ENCODE measurements at places on chromosomes 4 and X. TPM values are rescaled to one million over a fixed set of nuclear protein-coding genes. Genes with fewer than 3 reads are reported as not detected.

GRCh38 chr4:183284965-183285364, 35.1 kb downstream of the CLDN22 start:
- peak; percentile 88 for DNase-seq

DNA sequence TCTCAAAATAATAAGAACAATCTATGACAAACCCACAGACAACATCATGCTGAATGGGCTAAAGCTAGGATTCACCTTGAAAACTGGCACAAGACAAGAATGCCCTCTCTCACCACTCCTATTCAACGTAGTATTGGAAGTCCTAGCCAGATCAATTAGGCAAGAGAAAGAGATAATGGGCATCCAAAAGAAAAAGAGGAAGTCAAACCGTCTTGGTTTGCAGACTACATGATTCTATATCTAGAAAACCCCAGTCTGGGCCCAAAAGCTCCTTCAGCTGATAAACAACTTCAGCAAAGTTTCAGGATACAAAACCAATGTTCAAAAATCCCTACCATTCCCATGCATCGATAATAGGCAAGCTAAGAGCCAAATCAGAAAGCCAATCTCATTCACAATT, 59.0 kb downstream of the CHM start:
- no peak for DNase-seq

- DNase-seq = no peak
Observed at GRCh38 chr4:161573836-161574235, 590.0 kb downstream of the FSTL5 start.

DNA sequence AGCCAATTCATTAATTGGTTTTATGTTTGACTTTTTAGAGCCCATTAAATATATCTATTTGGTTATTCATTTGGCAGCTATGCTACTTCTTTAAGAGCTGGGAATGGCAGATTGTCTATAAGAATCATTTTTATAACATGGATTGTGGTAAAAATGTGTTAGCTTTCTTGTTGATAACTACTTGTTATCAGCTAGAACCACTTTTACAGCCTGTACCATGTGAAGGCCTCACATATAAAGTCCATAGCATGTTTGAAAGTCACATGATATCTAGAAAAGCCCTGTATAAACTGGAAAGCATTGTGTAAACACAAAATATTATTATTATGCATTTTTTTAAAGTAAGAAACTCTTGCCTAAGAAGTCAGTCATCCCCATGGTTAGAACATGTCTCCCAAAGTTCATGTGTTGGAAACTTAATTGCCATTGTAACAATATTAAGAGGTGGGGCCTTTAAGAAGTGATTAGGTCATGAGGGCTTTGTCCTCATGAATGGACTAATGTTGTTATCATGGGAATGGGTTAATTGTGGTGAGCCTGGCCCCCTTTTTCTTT, 110.9 kb upstream of the BMP2K start:
- no peak for DNase-seq

GRCh38 chr4:145679991-145680455, at the start of gene C4orf51:
Gene C4orf51 (plus strand): TSS chr4:145680146. CDS start chr4:145680204, 58 bp downstream.
- DNase-seq = peak; percentile 4

- DNase-seq = no peak
Observed at GRCh38 chr4:96504386-96504785, 664.5 kb downstream of the PDHA2 start.

DNA sequence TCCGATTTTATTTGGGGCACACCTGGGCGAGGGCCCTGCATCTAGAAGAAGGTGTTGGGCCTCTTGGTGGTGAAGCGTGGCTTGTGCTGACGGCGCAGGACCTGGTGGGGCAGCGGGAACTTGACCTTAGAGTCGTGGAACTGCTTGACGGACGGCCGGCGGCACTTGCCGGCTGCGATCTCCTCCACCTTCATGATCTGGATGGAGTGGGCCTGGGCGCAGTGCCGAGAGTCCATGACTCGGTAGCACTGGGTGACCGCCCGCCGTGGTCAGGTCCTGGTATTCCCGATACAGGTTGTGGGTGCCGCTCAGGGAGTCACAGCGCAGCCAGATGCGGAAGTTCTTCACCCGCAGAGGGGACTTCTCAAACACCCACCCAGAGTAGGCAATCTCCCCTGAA, 56.8 kb upstream of the ALG13 start:
- no peak for DNase-seq

GRCh38 chr4:38740303-38740702, 42.5 kb downstream of the TLR10 start:
- no peak for DNase-seq

DNA sequence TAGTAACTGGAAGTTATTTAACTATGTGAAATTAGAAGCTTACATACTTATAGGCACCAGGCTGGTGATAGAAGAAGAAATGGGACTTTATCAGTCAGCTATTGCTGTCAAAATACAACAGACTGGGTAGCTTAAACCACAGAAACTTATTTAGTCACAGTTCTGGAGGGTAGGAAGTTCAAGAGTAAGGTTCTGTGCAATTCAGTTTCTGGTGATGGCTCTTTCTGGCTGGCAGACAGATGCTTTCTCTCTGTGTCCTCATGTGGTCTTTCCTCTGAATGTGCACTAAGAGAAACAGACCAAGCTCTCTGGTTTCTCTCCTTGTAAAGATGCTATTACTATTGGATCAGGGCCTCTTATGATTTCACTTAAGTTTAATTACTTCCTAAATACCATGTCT, 92.1 kb upstream of the ANKRD50 start:
- no peak for DNase-seq

- DNase-seq = no peak
Observed at GRCh38 chr4:95027905-95028618, 270.3 kb downstream of the BMPR1B start.

GRCh38 chrX:13827298-13828090, 10.6 kb upstream of the GPM6B start:
- no peak for DNase-seq

DNA sequence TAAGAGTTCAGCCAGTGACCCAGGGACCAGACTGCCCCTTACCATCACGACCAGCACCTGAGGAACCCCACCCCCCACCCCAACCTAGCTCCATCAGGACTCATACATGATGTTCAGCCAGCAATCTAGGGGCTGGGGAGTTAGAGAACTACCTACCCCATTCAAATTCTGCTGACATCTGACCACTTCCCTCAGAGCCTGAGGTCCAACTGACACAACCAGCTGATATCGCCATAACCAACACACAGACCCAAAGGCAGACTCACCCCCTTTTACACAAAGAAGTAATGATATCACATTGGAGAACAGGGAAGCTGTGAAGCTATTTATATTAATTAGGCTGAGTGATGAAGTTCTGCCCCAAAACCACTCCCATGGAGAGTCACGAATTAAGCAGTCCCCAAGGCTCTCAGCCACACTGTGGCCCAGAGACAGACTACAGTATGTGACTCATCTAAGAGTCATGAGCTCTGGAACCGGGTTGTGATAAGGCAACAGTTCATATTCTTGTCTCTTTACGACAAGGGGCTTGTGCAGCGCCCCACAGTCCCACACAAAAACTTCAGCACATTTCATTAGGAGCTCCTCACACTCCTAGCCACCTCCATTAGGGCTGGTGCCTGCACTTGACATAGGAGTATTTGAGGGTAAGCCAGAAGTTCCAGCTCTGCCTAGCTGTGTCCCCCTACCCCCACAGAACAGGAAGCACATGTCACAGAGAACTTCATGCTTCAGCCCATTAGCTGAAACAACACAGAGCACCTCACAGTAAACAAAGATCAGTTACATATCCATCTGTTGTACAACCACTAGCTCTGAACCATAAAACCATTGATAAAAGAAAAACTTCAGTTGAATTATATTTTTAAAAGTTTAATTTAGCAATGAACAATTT, 184.7 kb upstream of the ZCCHC13 start:
- DNase-seq = no peak

GRCh38 chr4:128158894-128159293, 97.8 kb downstream of the LARP1B start:
- DNase-seq = no peak

GRCh38 chr4:4321951-4322688, 32.1 kb downstream of the ZBTB49 start:
- DNase-seq = no peak

DNA sequence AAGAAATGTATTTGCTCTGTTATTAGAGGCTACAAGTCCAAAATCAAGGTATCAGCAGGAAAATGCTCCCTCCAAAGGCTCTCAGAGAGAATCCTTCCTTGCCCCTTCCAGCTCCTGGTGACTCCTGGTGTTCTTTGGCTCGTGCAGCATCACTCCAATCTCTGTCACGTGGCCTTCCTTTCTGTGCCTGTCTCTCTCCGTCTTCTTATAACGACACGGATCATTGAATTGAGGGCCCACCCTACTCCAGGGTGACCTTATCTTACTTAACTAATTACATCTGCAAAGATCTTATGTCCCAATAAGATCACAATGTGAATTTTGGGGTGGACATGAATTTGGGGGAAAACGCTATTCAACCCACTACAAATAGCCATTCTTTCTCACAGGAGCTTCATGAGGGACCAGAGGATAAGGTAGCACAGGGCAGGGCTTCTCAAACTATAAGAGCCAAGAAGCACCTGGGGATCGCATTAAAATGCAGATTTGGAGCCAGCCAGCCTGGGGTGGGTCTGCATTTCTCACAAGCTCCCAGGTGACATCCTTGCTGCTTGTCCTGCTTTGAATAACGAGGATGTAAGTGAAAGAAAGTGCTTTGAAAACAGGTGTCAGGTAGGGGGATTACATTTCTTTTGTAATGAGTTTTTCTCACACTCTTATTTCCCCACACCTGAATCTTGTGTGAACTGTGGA, 41.9 kb upstream of the APLN start:
- DNase-seq = no peak

DNA sequence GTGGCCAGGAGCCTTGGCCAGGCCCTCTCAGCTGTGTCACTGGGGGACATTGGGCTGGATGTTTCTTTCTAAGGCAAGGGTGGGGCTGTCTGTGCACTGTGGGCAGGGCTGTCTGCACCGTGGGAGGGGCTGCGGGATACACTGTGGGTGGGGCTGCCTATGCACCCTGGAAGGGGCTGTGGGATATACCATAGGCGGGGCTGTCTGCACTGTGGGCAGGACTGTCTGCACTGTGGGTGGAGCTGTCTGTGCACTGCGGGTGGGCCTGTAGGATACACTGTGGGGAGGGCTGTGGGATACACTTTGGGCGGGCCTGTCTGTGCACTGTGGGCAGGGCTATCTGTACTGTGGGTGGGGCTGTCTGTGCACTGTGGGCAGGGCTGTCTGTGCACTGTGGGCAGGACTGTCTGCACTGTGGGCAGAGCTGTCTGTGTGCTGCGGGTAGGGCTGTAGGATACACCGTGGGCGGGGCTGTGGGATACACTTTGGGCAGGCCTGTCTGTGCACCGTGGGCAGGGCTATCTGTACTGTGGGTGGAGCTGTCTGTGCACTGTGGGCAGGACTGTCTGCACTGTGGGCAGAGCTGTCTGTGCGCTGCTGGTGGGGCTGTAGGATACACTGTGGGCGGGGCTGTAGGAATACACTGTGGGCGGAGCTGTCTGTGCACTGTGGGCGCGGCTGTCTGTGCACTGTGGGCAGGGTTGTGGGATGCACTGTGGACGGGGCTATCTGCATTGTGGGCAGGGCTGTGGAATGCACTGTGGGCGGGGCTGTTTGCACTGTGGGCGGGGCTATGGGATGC, 31.1 kb downstream of the ACOX3 start:
- no peak for DNase-seq

DNA sequence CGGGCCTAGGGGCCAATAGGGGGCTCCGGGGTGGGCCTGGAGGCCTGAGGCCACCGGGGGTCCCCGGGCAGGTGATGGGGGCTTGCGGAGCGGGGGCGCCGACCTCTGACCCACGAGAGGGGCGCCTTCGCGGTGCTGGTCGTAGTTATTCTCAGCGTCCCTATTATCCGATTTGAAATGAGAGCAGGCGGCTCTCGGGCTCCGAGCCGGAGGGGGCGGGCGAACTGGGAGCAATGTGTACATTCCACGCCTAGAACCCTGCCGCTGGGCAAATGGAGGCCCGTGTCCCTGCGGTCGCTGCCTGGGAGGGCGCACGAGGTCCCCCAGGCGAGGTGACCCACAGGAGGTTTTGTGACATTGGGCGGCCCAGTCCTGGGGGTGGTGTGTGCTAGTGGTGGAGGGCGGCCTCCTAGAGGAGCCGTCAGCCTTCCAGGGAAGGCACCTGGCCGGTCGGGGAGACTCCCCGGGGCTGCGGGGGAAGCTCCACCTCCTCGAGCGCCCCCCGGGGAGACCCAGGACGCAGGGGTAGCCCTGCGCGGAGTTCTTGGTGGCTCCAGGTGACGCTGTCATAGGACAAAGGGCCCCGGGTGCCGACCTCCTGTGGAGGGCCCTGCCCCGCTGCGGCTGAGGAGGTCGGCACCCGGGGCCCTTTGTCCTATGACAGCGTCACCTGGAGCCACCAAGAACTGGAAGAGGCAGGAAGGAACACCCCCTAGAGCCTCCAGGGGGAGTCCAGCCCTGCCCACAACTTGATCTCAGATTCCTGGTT, 102.6 kb upstream of the PRKX start:
- no peak for DNase-seq

- no peak for DNase-seq
Observed at GRCh38 chrX:23904096-23904495, 3.6 kb downstream of the APOO start.

- no peak for DNase-seq
Observed at GRCh38 chr4:13054420-13054970, 429.6 kb downstream of the RAB28 start.

DNA sequence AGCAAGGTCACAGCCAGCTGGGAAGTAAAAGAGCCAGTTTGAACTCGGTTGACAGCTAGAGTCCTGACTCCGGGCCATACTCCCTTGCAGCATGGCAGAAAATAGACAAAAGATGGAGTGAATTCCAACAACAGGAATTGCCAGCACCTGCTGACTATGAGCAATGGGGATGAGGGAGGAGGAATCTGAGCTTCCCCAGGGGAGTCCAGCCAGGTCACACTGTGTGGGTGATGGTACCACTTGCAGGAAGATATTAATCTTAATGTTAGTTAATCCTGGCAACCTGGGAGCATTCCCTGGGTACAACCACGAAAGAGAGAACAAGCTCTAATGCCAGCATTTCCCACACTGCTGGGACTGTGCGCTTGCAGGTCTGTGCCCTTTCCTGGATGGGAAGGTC, 48.1 kb upstream of the S100G start:
- no peak for DNase-seq

SNCA gene
- 2.9 TPM for polyA plus RNA-seq

TEX13C gene
- polyA plus RNA-seq = not detected

SHISA3 gene
- 0.78 TPM for polyA plus RNA-seq

RTL3 gene
- polyA plus RNA-seq = 0.14 TPM

SPANXN3 gene
- polyA plus RNA-seq = not detected

SULT1B1 gene
- not detected for polyA plus RNA-seq

FANCB gene
- polyA plus RNA-seq = 1.5 TPM

NRK gene
- polyA plus RNA-seq = 2.2 TPM

HELT gene
- polyA plus RNA-seq = not detected

ERAS gene
- not detected for polyA plus RNA-seq

GAGE12H gene
- not detected for polyA plus RNA-seq

PDLIM3 gene
- 15.4 TPM for polyA plus RNA-seq
